CD4-positive, alpha-beta T cell treated with Interleukin-17A for 4 hours (primary cell): ENCODE measurements at places on chromosomes 2 and 18.

DNA sequence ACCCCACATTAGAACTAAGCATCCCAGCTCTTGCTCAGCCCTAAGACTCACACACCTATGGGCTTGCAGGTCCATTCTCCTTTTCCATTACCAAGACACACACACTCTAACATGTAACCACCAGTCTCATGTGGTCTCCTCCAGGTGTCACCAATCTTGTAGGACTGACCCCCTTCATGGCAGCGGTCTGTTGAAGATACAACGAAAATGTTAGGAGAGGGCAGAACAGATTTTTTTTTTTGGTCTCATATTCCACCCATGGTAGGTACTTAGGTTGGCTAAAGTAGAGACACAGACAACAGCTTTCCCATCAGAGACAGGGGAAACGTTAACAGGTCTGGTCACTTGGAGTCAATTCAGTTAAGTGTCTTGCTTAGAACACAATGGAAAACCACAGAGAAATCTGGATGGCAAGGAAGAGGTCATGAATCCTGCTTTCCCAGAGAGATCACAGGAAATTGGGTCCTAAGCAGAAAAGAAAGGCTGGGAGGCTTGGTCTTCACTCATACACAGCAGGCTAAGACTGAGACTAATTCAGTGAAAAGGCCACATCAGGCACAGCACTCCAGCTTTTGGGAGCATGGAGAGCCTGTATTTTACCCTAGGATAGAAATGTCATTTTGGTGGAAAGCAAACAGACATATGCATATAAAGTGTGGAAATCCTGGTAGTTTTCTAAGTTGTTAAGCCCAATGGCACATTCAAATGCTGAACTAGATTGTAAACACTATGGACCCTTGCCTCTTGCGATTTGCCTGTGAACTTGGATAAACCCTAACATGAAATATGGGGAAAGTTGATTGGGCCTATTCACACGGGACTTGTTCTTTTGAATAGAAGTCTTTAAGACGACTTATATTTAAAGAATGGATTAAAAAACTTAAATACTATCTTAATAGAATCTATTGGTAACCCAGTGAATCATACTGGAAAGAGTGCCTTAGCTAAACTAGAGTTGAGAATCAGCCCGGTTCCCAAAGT, 3.8 kb downstream of the FN1 start:
- no peak for DNase-seq

GRCh38 chr18:48921305-48922225, 29.2 kb downstream of the SMAD7 start:
- DNase-seq = no peak

- DNase-seq = no peak
These were observed 9.5 kb downstream of the COPS7B start for GRCh38 chr2:231795525-231796327.

DNA sequence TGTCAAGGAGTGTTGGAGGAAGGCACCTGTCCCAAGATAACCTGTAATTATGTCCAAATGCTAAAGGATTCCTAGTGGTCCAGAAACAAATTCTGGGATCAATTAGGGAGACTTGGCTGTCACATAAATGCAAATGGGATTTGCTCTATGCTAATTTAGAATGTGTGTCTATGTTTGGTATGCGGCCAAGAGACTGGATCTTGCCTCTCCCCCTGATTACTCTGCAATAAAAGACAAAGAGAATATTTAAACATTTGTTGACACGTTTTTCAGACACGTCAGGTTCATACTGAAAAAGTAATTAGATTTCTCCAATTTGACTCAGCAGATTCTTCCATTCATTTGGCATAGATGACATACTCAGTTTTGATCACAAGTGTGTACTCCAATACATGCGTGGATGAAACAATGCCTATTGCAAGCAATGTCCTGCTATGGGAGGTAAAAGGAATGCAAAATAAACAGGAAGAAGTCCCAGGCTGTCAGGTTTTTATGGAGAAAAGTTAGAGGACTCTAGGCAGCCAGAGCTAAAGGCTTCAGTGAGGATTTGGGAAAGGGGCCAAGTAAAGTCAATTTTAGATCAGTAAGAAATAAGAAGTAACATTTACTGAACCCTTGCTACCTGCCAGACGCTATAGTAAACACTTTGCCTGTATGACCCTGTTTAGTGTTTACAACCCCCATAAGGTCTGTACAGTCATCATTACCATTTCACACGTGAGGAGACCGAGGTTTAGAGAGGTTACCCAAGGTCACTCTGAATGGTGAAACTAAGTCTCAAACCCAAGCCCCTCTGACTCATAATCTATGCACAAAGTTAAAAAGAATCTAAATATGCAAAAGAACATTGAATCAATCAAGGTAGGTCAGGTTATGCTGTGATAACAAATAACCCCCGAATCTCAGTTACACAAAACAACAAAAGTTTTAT, 7.8 kb downstream of the ANTXR1 start:
- DNase-seq = no peak

GRCh38 chr2:165871025-165871424, 77.0 kb upstream of the GALNT3 start:
- DNase-seq = no peak

DNA sequence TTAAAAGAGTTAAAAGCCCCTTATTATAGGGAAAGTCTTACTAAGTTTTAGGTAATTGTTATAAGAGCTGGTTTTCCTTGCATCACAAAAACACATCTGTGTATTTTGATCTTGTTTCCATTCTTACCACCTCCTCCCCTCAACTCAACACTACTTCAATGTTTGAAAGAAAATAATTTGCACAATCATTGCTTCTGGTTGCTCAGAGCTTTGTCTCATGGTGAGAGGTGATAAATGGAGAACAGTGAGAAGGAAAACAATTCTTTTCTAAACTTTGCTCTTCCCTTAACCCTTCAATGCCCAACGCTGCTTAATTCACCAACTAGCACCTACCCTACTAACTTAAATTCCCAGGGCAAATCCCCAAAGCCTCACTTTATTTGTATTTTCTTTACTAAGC, 268.1 kb upstream of the LINC00305 start:
- no peak for DNase-seq

DNA sequence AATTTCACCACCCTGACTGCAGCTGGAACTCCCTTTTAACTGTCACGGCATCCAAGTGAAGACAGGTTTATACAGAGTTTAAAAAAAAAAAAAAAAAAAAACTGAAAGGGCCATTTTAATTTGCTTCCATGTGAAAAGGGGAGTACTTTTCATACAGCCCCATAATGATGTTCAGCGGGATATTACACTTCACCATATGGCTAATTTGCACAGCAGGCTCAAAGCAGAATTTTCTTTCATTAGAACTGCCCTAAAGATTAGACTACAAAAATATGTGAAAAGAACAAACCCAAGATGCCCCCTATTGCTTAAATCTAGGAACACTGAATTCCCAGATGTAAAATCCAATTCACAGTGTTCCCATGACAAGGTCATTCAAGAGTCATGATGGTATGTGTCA, 301.8 kb downstream of the EXOC6B start:
- no peak for DNase-seq

DNA sequence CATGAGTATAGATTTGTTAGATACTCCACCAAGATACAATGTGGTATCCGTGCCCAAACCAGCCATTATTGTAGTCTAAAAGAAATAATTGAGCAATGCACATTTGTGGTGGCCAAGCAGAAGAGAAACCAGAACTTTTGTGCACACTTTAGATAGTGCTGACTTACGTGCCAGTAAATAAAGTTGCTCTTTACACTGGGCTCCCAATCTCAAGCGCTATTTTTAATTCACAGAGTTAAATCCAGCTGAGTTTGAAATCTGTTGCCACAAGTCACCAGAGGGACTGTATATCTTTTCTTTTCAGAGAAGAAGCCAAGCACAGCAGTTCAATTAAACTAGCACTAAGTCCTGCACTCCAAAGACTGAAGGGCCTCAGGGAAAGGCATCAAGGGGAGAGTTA, 680.4 kb downstream of the TDRD15 start:
- no peak for DNase-seq

- no peak for DNase-seq
These were observed 146.1 kb downstream of the SEPTIN10 start for GRCh38 chr2:109467701-109468100.

GRCh38 chr2:98804265-98804650, 73.3 kb upstream of the MGAT4A start:
- no peak for DNase-seq

GRCh38 chr2:19442731-19443130, 84.3 kb upstream of the OSR1 start:
- no peak for DNase-seq

GRCh38 chr2:215657844-215658243, 222.0 kb upstream of the FN1 start:
- DNase-seq = no peak

GRCh38 chr18:76228716-76229115, 266.3 kb downstream of the ZNF516 start:
- no peak for DNase-seq

GRCh38 chr2:231413921-231414476, 18.5 kb downstream of the B3GNT7 start:
- no peak for DNase-seq

GRCh38 chr2:67290451-67291290, 106.5 kb upstream of the ETAA1 start:
- DNase-seq = no peak

DNA sequence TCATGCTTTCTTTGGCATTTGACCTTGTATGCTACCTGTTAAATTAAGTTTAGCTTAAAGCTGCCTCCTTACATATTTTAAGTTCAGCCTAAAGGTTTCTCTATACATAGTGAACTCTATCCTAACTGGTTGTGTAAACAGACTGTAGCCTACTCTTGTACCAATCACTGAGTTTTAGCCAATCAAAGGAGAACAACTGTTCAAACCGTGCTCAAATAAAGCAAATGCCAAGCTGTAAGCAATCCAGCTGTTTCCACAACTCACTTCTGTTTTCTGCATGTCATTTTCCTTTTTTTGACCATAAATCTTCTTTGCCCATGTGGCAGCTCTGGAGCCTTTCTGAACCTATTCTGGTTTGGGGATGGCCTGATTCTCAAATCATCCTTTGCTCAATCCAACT, 1603.8 kb upstream of the ACVR2A start:
- no peak for DNase-seq

DNA sequence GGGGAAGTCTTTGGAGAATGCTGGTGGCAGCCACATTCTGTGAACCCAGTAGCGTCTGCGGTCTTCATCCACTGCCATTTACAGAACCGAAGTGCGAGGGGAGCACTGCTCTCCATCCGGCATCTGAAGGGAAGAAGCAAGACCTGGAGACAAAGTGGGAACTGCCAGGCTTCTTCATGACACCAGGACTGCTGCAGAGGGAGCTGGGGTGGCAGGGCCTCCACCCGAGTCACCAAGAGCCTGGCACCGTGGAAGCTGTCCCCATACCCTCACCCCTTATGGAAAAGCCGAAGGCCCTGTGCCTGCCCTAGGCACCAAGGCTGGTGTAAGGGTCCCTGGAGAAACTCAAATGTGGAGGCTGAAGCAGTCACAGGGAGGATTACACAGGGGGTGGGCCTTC, 79.8 kb downstream of the CIB4 start:
- DNase-seq = no peak

- DNase-seq = no peak
These were observed 479.2 kb upstream of the ACVR2A start for GRCh38 chr2:147365622-147366021.

DNA sequence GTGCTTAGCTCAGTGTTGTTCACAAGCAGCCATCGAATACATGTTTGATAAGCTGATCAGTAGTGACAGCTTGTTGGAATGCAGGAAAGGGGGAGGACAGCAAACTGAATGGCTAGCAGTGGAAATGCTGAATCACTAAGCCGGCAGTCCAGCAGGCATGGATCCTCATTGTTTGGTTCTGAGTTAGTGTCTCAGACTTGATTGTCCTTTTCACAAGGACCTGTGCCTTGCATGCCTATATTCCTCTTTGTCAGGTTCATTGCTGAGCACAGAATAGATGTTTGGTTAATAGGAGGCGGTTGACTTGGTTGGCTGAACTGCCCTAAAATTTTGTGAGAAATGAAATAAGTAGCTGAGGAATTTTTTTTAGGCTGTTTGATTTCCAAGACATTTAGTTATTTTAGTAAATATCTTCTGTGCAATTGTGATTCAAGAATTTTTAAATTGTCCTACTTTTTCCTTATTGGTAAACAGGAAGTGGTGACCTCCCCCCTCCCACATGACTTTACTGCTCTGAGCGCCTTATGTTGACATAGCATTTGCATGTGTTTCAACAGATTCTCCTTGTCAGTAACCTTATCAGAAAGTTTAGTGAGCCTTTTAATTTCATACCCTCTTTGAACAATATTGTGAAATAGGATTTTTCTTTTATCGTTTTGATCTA, 21.4 kb upstream of the STON1 start:
- peak; percentile 24 for DNase-seq

GRCh38 chr18:47748847-47749599, 181.4 kb downstream of the SMAD2 start:
- peak; percentile 85 for DNase-seq

- no peak for DNase-seq
These were observed 888 bp downstream of the FASTKD2 start for GRCh38 chr2:206766057-206766930.

GRCh38 chr2:26883956-26884355, 36.0 kb downstream of the DPYSL5 start:
- no peak for DNase-seq

- no peak for DNase-seq
These were observed 67.2 kb upstream of the ATL2 start for GRCh38 chr2:38444247-38444646.

GRCh38 chr18:7436166-7436565, 130.9 kb upstream of the PTPRM start:
- DNase-seq = no peak

GRCh38 chr18:48138210-48138609, 207.8 kb upstream of the SMAD2 start:
- no peak for DNase-seq
